ENCODE measurements at places on chromosomes 3 and 15.

- DNase-seq: no peak
Measured at GRCh38 chr15:96358821-96359615, 28.5 kb downstream of the NR2F2 start.

DNA sequence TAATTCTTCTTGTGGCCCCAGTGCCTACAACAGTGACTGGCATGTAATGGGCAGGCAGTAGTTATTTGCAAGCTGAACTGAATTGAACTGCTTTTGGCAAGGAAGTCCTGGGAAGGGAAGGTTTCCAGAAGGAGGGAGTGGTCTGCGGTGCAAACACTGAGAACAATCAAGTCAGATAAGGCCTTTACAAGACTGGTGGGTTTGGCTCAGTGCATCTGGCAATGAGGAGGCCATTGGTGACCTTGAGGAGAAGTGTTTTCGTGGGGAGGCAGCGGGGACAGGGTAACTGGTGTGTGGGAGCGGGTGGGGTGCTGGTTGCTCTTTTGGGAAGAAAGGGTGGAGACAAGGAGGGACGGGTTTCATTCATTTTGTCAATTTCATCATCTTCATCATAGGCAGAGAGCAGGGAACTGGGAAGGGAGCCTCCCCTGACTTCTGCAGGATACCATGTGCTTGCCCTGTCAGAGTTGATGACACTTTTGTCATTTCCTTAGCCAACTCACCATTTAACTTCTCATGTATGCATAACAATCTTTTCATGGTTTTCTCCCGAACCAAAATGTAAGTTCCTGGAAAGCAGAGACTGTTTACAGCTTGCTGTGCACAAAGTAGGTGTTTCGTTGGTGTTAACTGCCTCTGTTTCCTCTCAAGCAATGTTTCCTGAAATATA lies 8.4 kb upstream of the EHD4 start:
- DNase-seq: no peak

- no peak for DNase-seq
Measured at GRCh38 chr15:57592426-57592825, 722 bp downstream of the MYZAP start.

GRCh38 chr15:94075349-94075748 lies 156.0 kb upstream of the MCTP2 start:
- DNase-seq: no peak

DNA sequence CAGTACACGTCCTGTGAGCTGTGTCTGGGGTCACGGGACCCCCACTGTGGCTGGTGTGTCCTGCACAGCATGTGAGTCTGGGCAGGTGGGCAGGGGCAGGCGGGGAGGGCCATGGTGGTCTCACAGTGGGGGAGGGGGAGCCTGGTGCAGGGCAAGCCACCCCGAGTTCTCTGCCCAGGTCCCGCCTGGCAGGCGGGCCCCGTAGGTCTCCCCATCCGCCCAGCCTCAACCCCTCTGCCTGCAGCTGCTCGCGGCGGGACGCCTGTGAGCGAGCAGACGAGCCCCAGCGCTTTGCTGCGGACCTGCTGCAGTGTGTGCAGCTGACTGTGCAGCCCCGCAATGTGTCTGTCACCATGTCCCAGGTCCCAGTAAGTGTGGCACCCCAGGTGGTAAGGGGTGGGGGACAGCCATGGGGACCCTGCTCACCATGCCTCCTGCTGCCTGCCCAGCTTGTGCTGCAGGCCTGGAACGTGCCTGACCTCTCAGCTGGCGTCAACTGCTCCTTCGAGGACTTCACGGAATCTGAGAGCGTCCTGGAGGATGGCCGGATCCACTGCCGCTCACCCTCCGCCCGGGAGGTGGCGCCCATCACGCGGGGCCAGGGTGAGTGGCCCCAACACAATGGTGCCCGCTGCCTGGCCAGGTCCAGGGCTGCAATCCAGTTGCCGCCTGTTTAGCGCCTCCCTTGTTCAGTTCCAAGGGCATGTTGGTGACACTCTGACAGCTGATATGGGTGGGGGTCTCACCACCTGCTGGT lies 21.9 kb downstream of the PLXNA1 start:
- DNase-seq: no peak

All from activated T-helper 1 cell treated with Interleukin-2 at 50 U/mL for 16 hours (primary cell).